Stimulated activated CD4-positive, alpha-beta T cell treated with anti-CD3 and anti-CD28 coated beads, Interleukin-1b, Interleukin-23, amount 100 ng/mL, for 1 hour (primary cell): ENCODE measurements at places on chromosomes 1 and 21.

GRCh38 chr1:59368008-59368670 lies 71.2 kb downstream of the FGGY start:
- DNase-seq = no peak

- no peak for DNase-seq
Observed at GRCh38 chr21:41147096-41147978, 20.6 kb upstream of the BACE2 start.

GRCh38 chr1:15916417-15916816 lies 59.5 kb downstream of the ZBTB17 start:
- no peak for DNase-seq

- DNase-seq = no peak
Observed at GRCh38 chr1:18668750-18669404, 38.2 kb downstream of the PAX7 start.

- no peak for DNase-seq
Observed at GRCh38 chr1:94773931-94774422, 46.2 kb upstream of the SLC44A3 start.

- no peak for DNase-seq
Observed at GRCh38 chr21:31623664-31624063, 35.8 kb upstream of the SOD1 start.

GRCh38 chr1:37822906-37823815 lies 15.2 kb upstream of the YRDC start:
- DNase-seq = no peak

DNA sequence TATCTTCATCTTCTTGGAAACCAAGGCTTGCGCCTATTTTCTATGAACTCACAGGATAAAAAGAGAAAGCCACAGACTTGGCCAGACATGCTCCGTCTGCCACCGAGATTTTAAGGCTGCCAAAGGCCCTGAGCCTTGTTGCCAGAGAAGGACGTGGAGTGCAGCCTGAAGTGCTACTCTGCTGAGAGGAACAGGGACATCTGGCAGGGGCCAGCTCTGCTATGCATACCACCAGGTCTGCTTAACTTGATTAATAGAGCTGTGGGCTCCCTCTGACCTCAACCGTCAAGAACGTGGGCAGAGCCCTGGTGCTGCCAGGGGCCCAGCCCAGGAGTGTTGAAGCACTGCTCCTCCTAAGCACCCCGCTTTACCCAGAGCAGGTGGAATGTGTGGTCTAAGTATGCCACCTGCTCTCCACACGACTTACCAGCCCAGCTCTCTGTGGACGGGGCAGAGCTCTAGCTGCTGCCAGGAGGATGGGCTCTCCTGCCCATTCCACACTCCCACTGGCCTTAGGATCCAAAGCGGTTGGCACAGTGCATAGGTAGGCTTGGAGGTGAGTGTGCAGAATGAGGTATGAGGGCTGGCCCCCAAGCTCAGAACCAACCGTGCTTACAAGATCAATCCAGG lies 10.6 kb downstream of the HCRTR1 start:
- no peak for DNase-seq

DNA sequence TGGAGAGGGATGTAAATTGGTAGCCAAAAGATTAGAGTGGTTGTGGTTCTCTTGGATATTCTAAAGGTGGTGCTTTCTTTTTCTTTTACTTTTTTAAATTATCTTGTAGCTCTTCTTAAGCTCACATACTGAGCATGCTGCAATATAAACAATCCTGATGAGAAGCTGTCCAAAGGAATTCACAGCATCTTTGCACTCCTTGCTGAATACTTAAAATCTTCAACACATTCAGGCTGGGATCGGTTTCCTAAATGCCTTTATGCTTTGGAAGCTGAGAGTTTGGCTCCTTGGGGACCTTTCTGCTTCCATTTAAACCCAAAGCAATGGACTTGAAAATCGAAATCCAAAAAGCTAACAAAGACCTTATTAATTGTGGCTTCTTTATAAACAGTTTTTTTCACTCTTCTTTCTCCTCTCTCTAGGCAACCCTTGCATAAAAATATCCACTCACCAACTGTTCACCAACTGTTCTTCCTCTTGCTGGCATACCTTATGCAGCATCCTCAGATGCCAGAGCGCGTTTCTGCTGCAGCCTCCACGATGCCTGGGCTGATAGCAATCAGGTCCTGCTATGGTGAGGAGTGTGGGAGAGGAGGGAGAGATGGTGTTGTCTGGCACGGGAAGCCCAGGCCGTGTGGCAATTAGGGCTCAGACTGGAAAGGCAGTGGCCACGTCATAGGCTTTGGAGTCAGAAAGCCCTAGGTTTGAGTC lies 535.8 kb upstream of the DAB1 start:
- no peak for DNase-seq

DNA sequence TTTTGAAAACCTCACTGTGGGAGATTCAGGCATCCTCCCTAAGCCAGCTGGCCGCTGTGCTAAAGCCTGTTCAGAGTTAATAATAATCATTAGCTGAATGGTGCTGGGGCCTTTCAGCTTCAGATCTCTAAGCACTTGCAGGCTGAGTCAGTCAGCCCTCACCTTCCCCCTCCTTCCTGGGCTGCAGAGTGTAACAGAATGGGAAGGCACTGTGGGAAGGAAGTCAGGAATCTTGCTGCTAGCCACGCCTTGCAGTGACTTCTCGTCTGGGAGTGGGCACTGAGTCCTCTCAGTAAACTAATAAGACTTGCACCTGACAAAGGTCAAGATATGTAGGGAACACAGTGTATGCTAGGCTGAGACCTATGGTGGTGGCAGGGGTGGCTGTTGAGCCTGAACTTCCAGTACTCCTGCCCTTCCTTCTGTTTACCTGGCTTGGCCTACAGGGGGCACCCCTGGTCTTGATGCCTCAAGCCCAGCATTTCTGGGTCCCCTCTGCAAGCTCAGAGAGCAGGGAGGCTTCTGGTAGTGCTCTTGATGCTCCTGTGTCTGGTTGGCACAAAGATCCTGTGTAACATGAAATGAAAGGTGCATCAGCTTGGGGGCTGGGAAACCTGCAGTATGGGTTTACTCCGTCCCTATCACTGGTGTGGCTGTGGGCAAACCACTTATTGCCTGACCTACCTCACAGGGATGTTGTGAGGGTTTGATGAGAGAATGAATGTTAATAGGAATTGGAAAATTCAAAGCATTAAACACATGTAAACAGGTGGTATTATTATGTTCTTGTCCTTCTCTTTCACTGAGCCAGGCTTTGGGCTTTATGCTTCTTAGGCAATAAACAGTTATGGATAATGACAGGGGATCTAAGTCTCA lies 6.0 kb downstream of the CYB561D1 start:
- DNase-seq = no peak

DNA sequence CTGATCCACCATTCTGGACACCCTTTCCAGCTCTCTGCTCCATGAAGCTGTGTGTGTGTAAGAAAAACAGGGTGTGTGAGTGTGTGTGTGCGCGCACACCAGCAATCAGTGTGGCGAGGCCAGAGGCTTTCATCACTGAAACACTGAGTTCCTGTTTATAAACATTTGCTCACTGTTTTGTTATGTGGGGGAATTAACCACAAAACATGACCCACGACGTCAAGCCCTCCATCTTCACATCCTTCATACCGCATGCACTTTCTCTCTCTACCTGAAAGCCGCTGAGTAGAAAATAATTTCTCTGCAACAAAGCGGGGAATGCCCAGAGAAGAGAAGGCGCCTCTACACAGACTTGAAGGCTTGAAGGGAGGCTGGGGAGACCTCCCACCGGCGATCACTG lies 148.9 kb upstream of the IRF2BP2 start:
- no peak for DNase-seq

- DNase-seq = no peak
Observed at GRCh38 chr1:101664726-101665125, 332.0 kb downstream of the OLFM3 start.

- DNase-seq = no peak
Observed at GRCh38 chr1:2127187-2128145, 67.1 kb downstream of the FAAP20 start.

- no peak for DNase-seq
Observed at GRCh38 chr1:223776075-223776814, 63.9 kb downstream of the CAPN2 start.

GRCh38 chr1:58986996-58987767 lies 203.3 kb upstream of the JUN start:
- DNase-seq = no peak
